ENCODE measurements at places on chromosomes 1 and 21.

GRCh38 chr1:116177861-116178260 is 66.7 kb downstream of the MAB21L3 start:
- DNase-seq, result no peak

- DNase-seq, result no peak
These were observed 318.2 kb upstream of the CAMK1G start for GRCh38 chr1:209265301-209265700.

- DNase-seq, result no peak
These were observed 156.5 kb downstream of the CAMTA1 start for GRCh38 chr1:6941786-6942185.

- no peak for DNase-seq
These were observed 120.5 kb downstream of the LRRC7 start for GRCh38 chr1:69688193-69688592.

DNA sequence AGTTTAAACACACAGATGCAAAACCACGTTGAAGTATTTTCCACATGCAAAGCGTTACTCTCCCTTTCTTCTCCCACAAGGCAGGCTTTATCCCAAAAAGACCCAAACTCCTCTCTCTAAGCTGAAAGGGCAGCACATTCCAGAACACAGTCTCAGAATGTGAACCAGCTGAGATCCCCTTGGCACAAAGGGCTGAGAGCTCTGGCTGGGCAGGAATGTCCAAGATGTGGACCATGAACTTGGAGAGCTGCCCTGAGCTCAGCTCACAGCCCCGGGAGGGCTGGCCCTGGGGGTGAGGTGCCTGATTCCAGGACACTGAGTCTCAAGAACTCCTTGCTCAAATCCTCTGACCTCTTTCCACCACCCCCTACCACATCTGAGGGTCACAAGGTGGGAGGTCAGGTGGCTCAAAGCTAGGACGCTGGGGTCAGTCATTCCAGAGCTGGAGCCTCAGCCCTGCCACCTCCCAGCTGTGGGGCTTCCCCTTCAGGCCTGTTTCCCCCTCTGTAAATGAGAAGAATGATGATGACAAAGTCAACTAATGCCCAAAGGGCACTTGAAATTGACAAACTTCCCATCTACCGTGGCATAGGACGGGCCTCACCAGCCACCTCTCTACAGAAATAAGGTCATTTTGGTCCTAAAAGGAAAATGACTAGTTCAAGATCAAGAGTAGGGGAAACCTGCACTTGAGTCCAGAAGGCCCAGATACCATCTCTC is 11.5 kb downstream of the ALDH4A1 start:
- DNase-seq, result no peak

- no peak for DNase-seq
These were observed 466.1 kb downstream of the AJAP1 start for GRCh38 chr1:5120559-5120958.

- DNase-seq, result no peak
These were observed 88.4 kb downstream of the GTF2B start for GRCh38 chr1:88802950-88803349.

DNA sequence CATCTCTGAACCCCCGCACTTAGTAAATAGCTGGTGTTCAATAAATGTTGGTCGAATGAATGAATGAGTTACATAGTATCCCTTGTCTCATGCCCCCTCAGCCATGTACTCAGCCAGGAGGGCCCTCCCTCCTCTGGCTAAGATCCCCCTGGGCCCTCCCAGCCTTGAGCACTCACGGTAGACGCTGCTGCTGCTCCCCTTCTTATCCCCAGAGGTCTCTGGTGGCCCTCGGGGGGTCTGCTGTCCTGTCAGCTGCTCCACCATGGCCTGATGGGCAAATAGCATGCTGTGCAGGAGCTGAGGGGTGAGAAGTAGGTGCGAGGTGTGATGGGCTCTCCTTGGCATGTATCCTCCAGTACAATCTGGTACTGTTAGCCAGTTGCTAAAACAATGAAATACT is 1.9 kb downstream of the ETV3L start:
- DNase-seq, result peak; percentile 22

- no peak for DNase-seq
These were observed 56.3 kb downstream of the ITGB3BP start for GRCh38 chr1:63466759-63467158.

GRCh38 chr1:103942029-103942428 is 192.3 kb downstream of the AMY1C start:
- no peak for DNase-seq

DNA sequence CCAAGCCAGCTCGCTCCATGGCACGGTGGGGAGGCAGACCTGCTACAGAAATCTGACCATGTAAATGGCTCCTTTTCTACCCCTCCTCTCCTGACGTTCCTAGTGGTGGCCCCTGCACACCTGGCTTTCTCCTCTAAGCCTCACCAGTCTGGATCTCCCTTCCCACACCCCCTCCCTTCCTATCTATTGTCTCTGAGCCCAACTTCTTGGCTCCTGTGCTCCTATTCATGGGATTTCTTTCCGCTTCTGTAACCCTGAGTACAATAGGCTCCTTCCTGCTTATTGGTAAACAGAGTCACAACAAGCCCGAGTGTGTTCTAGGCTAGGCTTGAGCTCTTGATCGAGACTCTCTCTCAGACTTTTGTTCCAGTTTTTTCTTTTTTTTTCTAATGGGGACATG is 17.6 kb downstream of the OPTC start:
- DNase-seq, result no peak

- DNase-seq, result no peak
These were observed 137.6 kb upstream of the RUNX3 start for GRCh38 chr1:25067518-25068251.

DNA sequence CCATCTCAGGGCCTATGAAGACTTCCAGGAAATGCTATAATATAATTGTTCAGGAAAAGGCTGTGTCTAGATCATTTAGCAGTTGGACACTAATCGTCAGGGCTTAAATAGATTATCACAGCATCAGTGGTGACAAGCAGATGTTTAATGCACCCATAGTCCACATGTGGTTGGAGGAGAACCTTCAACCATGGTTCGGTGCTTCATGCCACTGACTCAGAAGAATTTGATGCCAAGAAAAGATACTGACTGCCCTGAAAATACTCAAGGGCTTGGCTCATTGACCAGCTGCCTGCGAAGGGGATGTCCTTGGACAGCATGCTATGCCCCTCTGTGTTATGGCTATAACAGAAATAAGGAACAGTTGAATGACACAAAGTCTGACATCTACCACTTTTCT is 175.7 kb downstream of the HHIPL2 start:
- DNase-seq, result no peak

GRCh38 chr1:201530741-201531531 is 8.0 kb upstream of the NAV1 start:
- no peak for DNase-seq

DNA sequence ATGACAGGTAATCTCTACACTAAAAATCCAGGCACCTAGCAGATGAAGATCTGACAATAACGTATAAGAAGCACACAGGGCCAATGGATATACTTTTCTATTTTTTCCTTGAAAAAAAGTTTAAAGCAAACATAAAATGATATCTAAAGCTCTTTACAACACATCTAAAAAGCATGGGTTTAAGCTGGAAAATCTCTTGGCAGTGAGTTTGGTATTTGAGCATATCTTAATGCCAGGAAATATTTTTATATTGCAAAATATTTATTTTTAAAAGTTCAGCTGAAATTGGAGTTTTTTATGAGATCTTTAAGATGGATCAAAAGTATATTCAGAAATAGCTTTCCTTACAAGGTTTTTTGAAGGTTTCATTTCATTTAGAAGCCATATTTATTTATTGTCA is 40.5 kb downstream of the SLC5A9 start:
- no peak for DNase-seq

DNA sequence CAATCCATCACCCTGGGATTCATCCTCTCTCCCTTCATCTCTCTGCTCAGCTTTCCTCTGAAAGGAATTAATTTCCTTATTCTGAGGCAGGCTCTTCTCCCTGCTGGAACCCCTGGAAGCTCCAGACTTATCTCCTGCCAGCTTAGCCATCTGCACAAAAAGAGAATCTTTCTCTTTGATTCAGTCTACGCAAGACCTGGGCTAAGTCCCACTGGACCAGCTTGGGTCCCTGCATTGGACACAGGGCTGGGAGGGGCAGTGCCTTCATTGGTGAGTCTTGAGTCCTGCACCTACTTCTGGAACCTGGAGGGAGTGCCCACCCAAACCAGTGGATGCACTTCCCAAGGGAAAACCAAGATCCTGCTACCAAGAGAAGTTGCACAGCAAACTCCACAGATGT is 271.7 kb upstream of the CSF3R start:
- DNase-seq, result peak; percentile 36

DNA sequence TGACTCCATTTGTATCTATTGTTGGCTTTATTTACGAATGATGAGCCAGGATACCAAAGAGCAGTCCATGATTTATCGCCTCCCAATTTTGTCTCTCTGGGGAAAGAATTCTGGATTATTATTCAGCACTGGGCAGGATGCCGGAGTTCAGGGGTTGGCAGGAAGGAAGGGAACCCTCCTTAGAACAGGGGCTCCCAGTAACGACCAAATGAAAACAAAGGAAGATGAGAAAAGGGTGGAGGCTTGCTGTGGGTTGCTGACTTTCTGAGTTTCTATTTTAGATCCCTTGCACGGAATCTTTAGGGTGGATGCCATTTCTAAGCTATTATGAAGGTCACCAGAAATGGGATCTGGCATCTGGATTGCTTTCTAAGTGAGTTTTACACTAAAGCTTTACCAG is 231.2 kb upstream of the LYPLAL1 start:
- DNase-seq, result no peak

GRCh38 chr1:175317309-175317708 is 124.7 kb upstream of the KIAA0040 start:
- no peak for DNase-seq

DNA sequence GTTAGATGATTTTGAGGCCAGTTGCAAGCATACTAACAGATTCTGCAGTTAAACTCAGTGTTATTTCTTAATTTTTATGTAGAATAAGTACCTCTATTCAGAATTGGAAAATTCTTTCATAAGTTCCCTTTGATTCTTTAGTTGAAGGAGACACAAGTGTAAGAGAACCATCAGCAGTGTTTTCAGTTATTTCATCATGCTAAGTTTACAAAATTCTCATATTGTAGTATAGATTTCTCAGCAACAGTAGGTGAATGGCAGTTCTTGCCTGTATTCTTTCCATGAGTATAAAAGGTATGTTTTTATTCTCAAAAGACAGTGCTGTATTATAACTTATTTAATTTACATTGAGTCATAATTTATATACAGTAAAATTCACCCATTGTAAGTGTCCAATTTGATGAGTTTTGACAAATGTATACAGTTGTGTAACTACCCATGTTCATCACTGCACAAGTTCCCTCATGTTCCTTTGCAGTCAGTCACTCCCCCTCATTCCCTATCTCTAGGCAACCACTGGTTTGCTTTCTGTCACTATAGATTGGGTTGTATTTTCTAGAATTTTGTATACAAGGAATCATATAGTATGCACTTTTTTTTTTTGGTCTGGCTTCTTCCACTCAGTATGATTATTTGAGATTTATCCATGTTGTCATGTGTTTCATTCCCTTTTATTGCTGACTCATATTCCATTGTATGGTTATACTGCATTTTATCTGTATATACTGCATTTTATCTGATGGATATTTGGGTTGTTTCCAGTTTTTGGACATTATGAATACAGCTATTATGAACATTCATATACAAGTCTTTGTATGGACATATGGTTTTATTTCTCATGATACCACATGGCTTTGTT is 3.9 kb downstream of the RPS6KC1 start:
- no peak for DNase-seq

DNA sequence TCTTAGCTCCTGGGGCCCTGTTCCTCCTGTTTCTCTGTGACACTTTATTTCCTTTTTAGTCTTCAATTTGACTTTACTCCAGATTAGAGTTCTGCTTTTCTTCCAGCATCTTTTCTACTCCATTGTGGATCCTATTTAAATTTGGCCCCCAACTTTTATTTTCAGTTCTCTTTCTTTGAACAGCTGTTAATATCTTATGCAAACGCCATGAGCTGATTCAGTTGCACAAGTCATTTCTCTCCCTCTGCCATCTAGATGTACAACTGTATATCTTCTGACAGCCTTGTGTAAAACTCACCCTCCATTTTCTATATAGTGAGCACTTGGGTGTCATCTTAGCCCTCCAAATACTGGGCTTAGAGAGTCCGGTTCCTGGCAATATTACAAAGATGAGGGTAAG is 42.2 kb downstream of the SPATA17 start:
- no peak for DNase-seq

DNA sequence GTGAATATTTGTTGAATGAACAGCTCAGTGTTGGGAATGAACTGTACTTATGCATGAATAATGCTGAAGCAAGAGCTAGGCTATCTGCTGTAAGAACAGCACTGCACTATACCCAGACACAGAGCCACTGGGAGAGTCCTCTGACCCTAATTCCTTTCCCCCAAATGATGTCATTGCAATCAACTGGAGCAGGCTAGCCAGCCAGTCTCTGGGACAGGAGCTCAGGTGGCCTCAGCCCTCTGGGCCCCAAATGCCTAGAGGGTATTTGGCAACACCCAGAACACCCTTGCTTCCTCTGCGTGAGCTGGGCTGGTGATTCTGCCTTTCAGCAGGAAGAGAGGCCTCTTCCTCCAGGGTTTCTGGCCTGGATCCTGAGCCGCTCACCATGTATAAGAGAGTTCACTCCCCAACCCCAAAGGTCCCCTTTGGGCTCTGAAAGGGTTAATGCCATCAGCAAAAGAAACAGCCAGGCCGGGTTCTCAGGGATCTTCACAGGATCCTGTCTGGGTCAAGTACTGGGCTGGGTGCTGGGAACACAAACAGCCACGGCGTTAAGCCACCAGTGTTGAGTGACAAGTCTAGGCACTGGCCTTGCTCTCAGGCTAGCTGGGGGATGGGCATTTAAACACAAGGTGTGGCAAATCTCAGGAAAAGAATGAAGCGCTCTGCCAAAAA is 3.7 kb upstream of the PADI4 start:
- peak; percentile 61 for DNase-seq

GRCh38 chr1:59833022-59833421 is 18.3 kb downstream of the HOOK1 start:
- DNase-seq, result no peak

- no peak for DNase-seq
These were observed 42.1 kb upstream of the CFHR3 start for GRCh38 chr1:196732526-196732925.

- DNase-seq, result peak; percentile 83
These were observed 843 bp downstream of the DIP2A start for GRCh38 chr21:46459356-46460112.

GRCh38 chr1:43229826-43230780 is 39.7 kb upstream of the TMEM125 start:
- no peak for DNase-seq

DNA sequence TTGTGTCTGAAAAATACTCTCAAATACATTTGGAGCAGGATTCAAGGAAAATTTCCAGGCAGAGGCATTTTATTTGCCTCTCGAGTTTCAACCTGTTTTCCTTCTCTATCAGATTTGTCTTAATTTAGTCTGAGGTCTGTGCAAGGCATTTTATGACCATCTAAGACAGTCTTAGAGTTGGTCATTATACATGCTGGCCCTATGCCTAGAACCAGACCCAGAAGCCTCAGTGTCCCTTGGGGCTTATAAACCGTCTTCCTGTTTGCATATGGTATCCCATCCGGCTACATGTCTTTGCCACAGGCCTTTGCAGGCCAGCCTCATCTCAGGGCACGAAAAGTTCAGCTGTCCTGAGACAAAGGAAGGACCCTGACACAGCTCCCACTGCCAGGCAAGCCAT is 346.1 kb downstream of the SIPA1L2 start:
- DNase-seq, result no peak

GRCh38 chr1:103250441-103250861 is 142.1 kb upstream of the COL11A1 start:
- no peak for DNase-seq

- DNase-seq, result no peak
These were observed 53.6 kb upstream of the ASB17 start for GRCh38 chr1:75985827-75986226.

- DNase-seq, result no peak
These were observed 12.1 kb downstream of the PEAR1 start for GRCh38 chr1:156905651-156906050.

Measured in spleen (tissue), 13 donors.